ENCODE measurements at places on chromosomes 12 and 14.

GRCh38 chr12:96265400-96265799, 71.2 kb downstream of the ELK3 start:
- no peak for DNase-seq

GRCh38 chr12:15526033-15526432, 203.7 kb downstream of the PTPRO start:
- no peak for DNase-seq

DNA sequence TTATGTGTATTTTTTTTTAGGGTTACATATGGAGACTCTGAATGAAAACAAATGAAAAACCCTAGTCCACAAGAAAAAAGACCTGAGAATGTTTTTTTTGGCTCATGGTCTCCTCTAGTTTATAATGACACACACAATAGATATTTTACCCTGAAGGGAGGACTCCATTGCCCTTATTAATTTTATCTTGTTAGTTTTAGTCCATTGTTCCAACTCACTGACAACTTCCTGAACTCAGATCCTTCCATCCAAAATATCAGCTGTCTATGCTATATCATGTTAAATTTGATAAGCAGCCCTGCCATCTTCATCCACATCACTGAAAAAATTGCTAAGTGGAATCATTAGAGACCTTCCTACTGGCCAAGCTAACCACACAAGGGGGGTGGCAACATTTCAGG, 232.1 kb downstream of the MON2 start:
- no peak for DNase-seq

DNA sequence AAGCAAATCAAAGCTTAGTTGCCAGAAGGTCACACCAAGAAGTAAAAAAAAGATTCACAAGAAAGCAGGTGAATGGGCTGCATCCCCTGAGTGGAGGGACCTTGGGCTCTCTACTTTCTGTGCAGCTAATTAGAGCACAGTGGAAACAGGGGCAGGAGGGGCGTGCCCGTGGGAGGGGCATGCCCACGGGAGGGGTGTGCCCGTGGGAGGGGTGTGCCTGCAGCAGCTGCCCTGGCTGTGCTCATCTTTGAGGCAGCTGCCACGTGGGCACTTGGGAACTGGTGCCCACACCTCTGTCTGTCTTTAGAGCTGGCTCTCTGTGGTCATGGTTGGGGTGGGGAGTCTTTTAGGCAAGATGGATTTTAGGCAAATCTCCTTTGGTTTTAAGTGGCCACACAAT, 60.0 kb downstream of the EML1 start:
- no peak for DNase-seq

- DNase-seq, result no peak
Observed at GRCh38 chr12:78888568-78888967, 24.0 kb downstream of the SYT1 start.

DNA sequence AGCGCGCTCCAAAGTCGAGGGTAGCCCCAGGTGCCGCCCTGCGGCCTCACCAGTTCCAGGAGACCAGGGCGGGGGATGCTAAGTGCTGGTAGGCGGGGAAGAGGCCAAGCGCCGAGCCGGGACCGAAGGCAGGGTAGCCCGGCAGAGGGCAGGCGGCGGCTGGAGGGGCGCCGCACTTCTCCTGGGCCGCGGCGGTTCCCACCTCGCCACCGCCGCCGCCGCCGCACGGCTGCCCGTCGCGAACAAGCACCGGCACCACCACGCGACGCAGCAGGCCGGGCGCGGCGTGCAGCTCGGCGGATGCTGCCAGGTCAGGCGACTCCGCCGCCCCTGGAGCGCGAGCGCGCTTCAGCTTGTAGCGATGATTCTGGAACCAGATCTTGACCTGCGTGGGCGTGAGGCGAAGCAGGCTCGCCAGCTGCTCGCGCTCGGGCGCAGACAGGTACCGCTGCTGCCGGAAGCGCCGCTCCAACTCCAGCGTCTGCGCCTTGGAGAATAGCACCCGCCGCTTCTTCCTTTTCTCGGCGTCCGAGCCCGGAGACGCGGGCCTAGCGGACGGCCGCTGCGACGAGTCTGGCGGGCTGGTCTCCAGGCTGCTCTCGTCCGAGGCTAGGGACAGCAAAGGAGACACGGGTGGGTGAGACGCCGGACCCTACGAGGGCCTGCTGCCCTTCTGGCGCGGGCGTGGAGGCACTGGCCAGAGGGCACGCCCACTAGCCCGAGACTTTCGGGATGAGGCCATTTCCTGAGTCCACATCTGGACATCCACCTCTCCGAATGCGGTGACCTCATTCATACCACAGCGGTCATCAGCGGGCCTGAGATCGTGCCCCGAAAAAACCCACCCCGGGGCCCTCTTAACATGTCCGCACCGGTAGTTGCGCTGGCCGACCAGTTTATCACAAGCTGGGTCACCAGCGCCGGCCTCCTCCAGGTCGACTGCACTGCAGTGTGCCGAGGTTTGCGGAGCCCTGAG, 1.3 kb downstream of the NKX2-8 start:
- no peak for DNase-seq

GRCh38 chr12:84791444-84791843, 121.2 kb downstream of the SLC6A15 start:
- DNase-seq, result no peak

- DNase-seq, result no peak
Observed at GRCh38 chr12:129339336-129339735, 486.1 kb downstream of the GLT1D1 start.

DNA sequence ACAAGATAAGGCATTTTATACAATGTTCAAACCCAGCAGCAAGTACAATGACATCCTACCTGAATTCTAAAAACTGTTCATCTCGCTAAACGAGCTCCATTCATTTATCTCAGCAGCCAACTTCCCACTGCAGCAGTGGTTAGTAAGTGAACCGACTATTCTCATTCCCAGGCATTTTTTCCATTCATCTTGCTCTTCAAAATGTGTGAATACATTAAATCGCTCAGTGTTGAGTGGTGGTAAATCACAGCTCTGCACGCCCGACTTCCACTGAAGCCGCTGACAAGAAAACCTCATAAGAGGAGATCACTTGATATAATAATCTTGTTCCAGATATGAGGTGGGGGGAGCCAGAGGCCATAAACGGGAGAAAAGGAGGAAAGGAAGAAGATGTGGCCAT, 746.2 kb upstream of the USP15 start:
- DNase-seq, result no peak

DNA sequence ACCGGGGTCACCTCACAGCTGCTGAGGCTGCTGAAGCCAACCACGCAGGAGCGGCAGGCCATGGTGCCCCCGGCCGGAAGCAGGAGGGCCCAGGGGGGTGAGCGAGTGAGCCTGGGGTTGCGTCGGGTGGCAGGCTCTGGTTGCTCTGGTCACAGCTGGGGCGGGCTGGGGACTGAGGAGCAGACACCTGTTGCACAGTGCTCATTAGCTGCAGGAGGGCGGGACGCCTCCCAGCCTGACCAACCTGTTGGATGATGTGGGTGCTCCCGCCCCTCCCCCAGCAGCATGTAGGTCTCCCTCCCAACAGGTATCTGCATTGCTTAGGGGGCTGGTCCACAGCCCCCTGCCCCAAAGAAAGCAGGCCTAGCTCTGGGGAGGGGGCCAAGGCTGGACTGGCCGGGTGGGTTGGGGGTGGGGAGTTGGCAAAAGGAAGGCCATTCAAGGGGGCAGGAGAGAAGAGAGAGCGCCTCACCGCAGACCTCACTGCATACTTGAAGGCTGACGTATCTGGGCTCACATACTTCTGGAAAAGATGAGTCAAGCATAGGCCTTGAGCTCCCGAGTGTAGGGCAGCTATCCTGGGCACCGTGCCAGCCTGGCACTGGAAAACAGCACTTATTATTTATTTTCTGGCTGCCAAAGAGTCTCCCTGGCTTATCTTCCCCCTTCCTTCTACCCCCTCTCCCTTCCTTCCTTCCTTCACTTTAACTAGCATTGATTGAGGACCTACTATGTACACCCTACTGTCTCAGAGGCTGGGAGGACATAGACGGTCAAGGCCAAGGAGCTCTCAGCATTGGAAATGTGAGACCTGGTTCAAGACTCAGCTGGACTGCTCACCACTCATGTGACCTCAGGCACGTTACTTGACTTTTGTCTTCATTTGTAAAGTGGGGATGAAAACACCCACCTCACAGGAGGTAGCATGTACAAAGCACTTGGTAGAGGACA, at the start of gene KRT80:
TSS of gene KRT80 (minus strand) at position 174 of the 951 bp plus-strand sequence. CDS start at position 62, 112 bp downstream.
- DNase-seq, result peak; percentile 76

DNA sequence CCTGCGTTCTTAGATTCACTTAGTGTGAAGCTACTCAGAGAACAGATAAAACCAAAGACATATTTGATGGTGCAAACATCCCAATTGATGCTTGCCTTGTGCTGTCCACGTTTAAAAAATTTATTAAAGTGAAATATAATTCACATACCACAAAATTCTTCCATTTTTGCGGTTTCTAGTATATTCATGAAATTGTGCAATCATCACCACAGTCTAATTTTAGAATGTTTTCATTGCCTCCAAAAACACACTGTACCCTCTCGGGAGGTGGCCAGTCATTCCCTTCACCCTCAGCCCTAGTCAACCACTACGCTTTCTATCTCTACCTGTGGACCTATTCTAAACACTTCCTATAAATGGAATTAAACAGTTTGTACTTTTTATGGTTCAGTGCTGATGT, 1109.2 kb downstream of the FLRT2 start:
- DNase-seq, result no peak

- no peak for DNase-seq
Observed at GRCh38 chr12:52535574-52535973, 15.4 kb upstream of the KRT5 start.

DNA sequence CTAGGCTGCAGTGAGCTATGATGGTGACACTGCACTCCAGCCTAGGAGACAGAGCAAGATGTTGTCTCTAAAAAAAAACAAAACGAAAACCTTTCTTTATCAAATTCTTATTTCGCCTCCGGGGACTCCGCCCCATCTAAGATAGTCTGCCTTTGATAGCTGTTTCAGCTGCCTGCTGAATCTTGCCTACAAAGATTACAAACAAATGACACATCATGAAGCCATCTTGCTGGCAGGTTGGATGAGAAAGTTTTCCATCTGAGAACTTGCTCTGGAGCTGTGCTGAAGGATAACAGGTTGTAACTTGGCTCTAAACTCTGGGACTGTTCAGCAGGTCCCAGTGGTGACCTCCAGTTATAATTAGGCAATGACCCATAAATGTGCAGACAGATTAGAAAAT, 41.8 kb upstream of the AEBP2 start:
- DNase-seq, result no peak

- no peak for DNase-seq
Observed at GRCh38 chr12:1006255-1006654, 15.2 kb downstream of the ERC1 start.

DNA sequence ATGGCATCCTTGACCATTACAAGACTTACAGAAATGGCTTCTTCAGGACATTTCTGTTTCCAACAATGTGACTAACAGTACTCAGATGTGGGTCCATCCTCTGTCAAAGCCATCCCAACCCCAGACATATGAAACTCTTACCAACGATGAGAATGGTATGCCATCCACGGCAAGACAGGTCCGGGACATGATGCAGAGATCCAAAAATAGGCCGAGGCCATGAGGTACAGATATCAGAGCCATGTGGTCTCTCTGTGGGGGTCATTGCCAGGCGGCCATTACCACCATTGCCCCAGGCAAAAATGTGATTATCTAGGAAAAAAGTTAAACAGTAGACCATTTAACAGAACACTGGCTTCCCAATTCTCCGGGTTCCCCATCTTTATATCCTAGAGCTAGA, 27.5 kb downstream of the ZC2HC1C start:
- DNase-seq, result no peak

GRCh38 chr12:42182394-42182793, 37.7 kb upstream of the GXYLT1 start:
- no peak for DNase-seq

GRCh38 chr14:99512571-99513182, 31.5 kb downstream of the CCNK start:
- peak; percentile 7 for DNase-seq

GRCh38 chr12:132513070-132513398, 23.1 kb downstream of the FBRSL1 start:
- no peak for DNase-seq

- DNase-seq, result no peak
Observed at GRCh38 chr12:25241167-25242020, 9.3 kb downstream of the KRAS start.

GRCh38 chr14:87868920-87869319, 124.1 kb downstream of the GALC start:
- no peak for DNase-seq

- no peak for DNase-seq
Observed at GRCh38 chr14:65934070-65934435, 521.5 kb downstream of the FUT8 start.

- DNase-seq, result no peak
Observed at GRCh38 chr12:46435625-46436024, 63.1 kb upstream of the SLC38A2 start.

DNA sequence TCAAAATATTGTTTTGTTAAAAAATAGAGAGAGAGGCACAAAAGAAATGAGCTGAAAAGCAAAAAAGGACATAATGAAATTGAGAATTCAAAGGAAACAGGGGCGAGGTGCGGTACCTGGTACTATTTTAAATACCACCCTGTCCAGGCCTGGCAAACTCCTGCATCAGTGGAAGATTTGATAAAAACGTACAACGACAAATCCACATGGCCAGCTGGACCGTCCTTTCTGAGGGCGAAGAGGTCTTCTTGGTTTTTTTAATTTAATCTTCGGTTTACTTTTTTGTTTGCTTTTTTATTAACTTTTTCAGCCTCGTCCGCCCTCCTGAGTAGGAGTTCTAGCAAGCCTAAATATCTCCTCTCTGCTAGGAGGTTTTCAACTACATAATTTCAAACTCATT, 11.9 kb downstream of the BCL11B start:
- DNase-seq, result no peak

DNA sequence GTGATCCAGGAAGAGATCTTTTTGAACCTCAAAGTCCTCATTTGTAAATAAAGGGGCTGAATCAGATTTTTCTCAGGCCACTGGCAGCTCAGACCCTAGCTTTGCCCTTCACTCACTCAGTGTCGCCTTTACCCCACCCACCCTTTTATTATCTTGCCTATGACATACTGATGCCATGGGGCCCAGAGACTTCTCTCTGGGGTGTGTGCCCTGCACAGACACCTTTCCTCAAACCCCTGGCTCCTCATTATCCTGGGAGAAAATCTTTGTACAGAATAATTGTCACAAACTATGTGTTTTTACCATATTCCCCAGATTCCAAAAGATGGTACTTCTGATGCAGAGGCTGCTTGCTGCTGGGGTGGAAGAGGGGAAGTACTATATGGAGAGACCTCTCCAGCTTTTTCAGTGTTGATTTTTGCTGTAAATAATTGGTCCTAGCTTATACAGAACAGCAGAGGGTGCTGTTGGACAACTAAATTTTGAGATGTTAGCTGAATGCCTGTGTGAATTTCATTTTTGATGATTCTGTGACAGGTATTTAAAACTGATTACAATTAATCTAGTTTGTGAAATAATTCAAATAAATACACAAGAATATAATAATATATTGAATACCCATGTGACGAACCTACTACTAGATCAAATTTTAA, 53.9 kb upstream of the DCD start:
- peak; percentile 13 for DNase-seq

DNA sequence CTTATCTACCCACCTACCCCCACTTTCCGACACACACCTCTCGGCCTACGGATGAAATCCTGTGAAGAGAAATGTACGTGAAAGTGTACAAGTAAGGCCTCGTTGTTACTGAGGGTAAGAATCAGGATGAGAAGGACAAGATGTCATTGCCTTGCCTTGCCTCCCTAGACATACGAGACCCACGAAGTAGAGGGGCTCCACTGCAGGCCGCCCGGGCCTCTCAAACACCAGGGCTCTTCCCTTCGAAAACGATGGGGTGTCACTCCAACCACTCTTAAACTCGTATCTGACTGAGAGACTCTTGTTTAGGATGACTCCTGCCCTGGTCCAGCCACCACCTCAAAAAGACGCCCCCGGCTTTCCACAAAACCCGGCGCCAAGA, 498 bp downstream of the RACGAP1 start:
- peak; percentile 21 for DNase-seq

GRCh38 chr12:89384050-89384758, 31.9 kb upstream of the DUSP6 start:
- peak; percentile 8 for DNase-seq

Measured in BE2C (cell line).